IMR-90 (cell line): ENCODE measurements at places on chromosomes 6 and 20. TPM values are rescaled to one million over a fixed set of nuclear protein-coding genes. Genes with fewer than 3 reads are reported as not detected.

The PCSK2 gene
- total RNA-seq: not detected in 2 replicates

The TAGAP gene
- total RNA-seq: not detected in 2 replicates

The ETV7 gene
- under 0.01 and 0.18 TPM in 2 replicates for total RNA-seq

The ESR1 gene
- total RNA-seq: not detected in 2 replicates

The PANK2 gene
- total RNA-seq: 28.1 and 47.8 TPM in 2 replicates
